ENCODE measurements at places on chromosomes 1 and 21.
A peak's percentile ranks its signal among the peaks of the same experiment; 100 is the strongest.

DNA sequence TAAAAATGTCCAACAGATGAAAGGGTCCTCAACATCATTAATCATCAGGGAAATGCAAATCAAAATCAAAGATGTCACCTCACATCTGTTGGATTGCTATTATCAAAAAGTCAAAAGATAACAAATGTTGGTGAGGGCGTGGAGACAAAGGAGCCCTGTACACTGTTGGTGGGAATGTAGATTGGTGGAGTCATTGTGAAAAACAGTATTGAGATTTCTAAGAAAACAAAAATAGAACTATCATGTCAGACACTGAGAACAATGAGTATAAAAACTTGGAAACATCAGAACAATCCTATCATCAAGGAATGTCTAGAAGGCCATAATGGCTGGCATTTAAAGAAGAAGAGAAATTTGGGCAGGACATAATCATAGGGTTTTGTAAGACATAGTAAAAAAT is 209.2 kb upstream of the PTGFR start:
- no peak for DNase-seq

- no peak for DNase-seq
Measured at GRCh38 chr1:55685560-55685959, 470.4 kb upstream of the USP24 start.

- DNase-seq, result no peak
Measured at GRCh38 chr1:203142684-203143408, 15.3 kb downstream of the ADORA1 start.

DNA sequence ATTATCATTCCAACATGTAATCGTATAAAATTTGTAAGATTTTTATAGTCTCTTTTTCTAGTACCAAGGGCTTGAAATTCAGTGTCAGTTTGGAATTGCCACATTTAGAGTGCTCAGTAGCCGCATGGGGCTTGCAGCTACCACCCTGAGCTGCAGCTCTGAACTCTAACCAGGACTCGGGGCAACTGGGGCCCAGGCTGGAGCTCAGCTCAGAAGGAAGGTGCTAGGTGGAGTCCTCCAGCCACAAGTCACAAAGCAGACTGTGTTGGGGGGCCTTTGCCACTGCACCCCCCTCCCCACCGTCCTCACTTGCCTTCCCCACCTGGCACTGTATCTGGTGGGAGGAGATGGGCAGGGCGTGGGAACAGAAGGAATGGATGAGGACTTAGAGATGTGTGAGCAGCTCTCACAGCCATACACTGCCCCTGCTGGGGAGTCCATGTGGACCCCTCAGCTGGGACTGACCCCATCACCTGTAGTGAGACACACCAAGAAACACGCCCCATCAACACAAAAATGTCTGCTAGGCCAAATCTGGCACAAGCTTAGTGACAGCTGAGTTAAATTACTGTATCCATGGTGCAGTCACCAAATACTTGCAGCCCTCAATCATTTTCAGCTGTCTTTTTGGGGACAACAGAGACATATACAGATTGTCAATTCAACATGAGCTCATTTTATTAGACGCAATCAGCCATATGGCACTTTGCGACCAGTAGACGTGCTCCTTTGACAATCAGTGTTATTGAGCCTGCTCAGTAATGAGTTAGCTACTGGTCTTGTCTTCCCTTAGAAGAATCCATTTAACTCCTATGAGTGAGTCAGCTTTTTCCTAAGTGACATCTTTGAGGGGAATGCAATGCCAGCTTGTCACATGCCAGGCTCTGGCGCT is 241.7 kb upstream of the RAB4A start:
- DNase-seq, result no peak

GRCh38 chr1:225544263-225544662 is 108.7 kb downstream of the ENAH start:
- DNase-seq, result no peak

DNA sequence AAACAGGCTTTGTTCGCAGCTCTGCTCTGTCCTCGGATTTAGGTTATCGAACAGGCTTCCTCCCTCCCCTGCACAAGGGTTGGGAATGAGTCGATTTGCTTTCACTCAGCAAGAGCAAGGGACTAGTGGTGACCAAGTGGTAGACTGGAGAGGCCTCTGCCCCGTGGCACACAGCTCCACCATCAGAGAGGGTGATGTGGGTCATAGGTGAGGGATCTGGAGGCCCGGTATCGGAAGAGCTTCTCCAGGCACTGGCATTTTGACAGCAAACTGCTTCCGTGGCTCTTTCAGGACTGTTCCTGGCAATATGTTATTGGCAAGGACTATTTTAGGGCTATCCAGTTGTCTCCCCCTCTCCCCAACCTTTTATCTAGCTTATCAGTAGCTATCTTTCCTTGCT is 3.1 kb upstream of the ELF3 start:
- DNase-seq, result no peak

- DNase-seq, result no peak
Measured at GRCh38 chr1:168114845-168115244, 21.9 kb downstream of the GPR161 start.

DNA sequence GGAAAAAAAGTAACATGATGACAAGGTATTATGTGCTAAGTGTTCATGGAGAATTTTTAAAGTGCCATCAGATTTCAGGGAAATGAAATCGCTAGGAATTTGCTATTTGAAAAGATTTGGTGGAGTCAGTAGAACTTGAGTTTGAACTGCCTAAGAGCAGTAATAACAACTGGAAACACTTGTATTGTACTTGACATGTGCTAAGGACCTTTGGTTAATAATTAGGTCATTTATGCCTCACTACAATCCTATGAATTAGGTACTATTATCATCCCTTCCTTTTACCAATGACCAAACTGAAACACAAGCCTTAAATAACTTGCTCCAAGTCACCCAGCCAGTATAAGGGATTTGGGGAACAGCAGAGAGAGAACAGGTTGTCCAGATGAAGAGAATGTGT is 133.4 kb downstream of the NTNG1 start:
- no peak for DNase-seq

DNA sequence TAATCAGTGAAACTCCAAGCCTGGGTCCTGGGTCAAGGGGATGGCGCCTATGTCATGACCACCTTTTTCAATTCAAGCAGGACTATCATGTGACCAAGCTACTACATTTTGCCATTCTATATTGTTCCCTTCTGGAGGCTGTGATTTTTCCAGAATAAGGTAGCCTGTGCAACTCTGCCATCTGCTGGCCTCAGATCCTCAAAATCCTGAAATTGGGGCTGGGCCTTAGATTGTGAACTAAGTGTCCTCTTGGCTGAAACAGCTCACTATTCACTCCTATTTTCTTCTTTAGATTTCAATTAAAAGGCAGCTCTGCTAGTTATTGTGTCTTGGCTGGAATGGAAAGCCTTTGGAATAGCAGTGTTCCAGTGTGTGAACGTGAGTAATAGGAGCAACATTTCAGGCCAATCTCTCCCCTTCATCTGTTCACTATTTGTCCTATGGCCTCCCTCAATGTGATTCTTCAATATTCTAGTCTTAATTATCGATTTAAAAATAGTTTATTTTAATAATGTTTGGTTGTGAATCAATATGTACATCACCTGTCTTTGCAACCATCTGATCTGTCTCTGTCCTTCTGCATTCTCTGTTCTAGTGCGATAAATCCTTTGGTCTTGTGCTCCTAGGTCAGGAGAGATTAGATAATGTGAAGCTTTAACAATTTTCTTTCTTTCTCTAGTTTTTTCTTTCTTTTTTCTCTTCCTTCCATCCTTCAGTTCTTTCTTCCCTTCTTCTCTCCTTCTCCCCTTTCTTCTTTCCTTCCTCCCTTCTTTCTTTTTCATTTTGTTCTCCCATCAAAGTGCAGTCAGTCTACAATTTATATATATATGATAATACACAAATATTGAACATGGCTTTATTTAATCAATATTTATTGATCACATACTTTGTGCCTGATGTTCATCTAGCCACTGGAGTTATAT is 69.8 kb downstream of the CR1 start:
- DNase-seq, result no peak

DNA sequence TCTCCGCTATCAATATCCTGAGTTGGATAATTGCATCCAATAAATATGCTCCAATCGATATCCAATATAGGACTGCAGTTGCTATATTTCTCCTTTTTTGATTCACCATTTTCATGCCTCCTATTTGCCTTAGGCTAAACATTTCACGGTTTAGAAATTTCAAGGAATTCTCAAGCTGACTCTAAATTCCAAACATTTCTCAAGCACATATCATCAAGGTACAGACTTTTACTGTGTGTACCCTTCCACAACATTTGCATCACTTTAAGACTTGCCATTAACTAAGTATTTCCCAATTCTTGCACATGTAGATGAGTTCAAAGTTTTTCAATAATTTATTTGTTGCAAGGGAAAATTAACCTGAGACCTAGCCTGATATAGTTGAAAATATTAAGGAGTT is 795.2 kb upstream of the TMPRSS15 start:
- DNase-seq, result no peak

GRCh38 chr1:3730543-3731247 is 21.6 kb upstream of the CCDC27 start:
- no peak for DNase-seq

DNA sequence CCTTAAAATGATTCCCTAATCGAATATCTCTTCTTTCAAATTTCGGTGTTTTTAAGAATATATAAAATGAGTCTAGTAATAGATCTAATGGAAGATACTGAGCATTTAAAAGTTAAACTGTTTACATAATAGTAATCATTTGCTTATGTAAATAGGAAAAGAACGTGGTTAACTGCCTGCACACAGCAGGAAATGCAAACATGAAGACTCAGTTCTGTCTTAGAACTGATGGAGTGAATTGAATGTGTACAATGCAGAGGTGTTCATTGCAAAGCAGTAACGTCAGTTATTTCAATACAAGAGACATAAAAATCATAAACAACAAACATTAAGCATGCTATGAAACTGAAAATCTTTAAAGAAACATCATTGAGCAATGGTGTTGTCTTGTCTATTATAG is 359.4 kb upstream of the ADAMTS5 start:
- no peak for DNase-seq

DNA sequence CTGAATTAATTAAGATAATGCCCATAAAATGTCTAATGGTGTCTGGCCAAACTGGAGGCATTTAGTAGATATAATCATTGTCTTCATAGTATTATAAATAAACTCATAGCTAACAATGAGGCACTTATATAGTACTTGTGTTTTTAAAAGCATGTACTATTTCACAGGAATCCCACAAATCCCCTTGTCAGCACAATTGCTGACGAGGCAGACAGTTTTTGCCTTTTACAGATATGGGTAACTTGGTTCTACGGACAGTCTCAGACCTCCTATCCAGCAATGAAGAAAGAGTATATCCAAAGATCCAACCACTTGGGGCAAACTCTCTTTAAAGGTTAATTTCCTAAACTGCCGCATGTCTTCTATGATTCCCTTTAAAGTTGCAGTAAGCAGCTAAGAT is 73.7 kb downstream of the ATP1B1 start:
- no peak for DNase-seq

DNA sequence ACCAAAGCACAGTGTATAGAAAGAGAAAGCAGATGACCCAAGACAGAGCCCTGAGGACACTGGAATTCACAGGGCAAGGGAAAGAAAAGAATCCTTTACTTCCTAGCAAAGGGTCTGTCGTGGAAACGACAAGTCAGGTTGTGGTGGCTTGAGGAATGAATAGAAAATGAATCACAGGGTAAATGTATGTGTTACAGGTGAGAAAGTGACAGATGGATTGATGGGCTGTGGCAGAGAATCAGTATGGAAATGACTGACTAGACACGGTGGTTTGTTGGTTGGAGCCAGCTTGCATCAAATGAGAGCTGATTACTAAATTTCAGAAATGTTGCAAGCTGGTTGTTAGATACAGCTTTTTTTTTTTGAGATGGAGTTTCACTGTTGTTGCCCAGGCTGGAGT is 46.9 kb downstream of the PTP4A2 start:
- peak; percentile 64 for DNase-seq

DNA sequence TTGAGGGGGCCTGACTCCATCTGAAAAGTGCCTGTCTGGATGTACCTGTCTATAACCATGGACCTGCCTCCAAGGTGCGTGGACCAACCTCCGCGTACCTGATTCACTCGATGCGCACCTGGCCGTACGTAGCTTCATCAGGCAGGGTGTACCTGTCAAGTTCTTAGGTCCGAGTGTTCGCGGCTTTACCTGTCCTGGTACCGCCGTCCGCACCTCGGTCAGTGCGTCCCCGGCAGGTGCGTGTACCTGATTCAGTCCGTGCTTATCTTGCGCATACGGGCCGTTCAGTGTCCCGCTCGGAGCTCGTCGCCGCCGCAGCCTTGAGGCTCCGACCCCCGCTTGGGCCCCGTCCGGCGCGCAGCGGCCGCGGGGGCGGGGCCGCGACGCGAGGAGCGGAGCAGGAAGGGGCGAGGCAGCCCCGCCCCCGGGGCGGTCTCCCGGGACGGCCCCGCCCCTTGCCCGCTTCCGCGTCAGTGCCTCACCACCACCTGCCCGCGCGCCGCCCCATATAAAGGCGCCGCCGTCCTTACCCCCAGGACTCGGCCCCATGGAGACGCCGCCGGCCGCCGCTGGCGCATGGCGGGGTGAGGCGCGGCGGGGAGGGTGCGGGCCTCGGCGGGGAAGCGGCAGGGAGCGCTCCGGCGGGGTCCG is at the start of gene ZC3H12A:
Gene ZC3H12A, plus strand, starts transcription at position 535 of the 651 bp plus-strand sequence. CDS start 917 bp downstream, outside the sequence.
- DNase-seq, result peak; percentile 70

DNA sequence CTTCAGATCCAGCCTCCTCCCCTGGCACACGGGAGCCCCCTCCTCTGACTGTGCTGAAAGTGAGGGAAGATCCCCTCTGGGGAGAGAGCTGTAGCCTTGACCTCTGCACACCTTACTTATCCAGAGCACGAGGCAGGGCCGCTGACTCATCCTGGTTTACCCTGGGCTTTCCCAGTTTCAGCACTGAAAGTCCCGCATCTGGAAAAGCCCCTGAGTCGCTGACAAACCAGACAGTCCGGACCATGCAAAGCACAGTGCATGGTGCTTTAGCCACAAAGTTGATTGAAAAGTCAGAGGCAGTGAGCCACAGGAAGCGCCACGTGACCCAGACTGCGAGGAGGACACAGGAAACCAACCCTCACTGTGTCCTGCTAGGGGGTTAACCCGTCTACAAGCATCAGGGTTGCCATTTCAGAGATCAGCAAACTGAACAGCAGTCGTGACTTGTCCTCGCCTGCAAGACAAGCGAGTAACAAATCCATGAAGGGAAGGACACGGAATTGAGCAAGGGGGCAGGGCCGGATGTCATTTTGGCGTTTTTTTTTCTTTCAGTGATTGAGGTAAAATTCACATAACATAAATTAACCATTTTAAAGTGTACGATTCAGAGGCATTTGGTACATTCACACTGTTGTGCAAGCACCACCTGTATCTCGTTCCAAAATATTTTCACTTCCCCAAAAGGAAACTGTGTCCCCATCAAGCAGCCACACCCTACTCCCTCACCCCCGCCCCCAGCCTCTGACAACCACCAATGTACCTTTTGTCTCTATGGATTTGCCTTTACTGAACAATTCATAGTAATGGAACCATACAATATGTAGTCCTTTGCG is 19.9 kb upstream of the IFNGR2 start:
- peak; percentile 96 for DNase-seq

- no peak for DNase-seq
Measured at GRCh38 chr1:79197421-79197820, 190.9 kb upstream of the ADGRL4 start.

DNA sequence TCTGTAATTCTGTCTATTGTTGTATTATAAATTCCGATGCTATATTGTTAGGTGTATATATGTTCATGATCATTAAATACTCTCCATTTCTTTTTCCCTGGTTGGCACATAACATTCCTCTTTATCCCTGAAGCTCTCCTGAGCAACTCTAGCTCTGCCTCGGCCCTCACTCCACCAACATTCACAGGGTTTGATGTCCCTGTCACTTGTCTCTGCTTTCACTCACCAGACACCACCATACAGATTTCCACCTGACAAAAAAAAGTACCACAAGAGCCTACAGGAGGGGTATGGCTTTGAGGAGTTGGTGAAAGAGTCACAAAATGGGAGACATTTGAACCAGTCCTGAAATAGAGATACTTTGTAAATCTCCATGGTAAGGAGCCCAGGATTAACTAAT is 8.8 kb upstream of the TSPEAR start:
- DNase-seq, result no peak

All from GM12864 (cell line).